Natural killer cell treated with Interleukin-12 subunit alpha and Interleukin-12 subunit beta and Interleukin-15 and Interleukin-18, amount 100 ng/mL, for 72 hours (primary cell): ENCODE measurements at places on chromosomes 11 and 22. TPM values are rescaled to one million over a fixed set of nuclear protein-coding genes. Genes with fewer than 3 reads are reported as not detected.

The SCT gene
- total RNA-seq, result not detected

The OR8I2 gene
- not detected for total RNA-seq

The SUN2 gene
- total RNA-seq, result 203 TPM

The BATF2 gene
- total RNA-seq, result not detected

The DNAJB7 gene
- not detected for total RNA-seq

The IL18BP gene
- total RNA-seq, result 16.5 TPM

The SCARF2 gene
- not detected for total RNA-seq

- no peak for DNase-seq
These were observed 100.3 kb upstream of the TEAD1 start for GRCh38 chr11:12573707-12574485.

- DNase-seq, result no peak
These were observed 18.1 kb upstream of the TSPAN18 start for GRCh38 chr11:44708523-44709280.

DNA sequence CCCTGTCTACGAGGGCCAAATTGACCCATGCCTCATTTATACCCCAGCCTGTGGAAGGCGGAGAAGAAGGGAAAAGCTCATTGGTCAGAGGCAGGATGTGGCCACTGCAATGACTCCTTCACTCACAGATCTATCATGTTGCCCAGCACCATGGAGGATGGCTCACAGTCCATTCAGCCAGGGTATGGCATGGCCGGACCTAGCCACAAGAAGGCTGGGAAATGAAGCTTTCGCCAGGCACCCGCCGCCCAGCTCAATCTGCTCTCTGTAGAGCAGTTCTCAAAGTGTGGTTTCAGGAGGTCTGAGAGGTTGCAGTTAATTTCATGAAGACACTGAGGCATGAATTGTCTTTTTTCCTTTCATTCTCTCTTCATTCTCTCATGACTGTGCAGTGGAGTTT, 40.6 kb upstream of the LINC01488 start:
- DNase-seq, result no peak

GRCh38 chr22:19811211-19811621, 43.5 kb downstream of the GNB1L start:
- DNase-seq, result no peak

DNA sequence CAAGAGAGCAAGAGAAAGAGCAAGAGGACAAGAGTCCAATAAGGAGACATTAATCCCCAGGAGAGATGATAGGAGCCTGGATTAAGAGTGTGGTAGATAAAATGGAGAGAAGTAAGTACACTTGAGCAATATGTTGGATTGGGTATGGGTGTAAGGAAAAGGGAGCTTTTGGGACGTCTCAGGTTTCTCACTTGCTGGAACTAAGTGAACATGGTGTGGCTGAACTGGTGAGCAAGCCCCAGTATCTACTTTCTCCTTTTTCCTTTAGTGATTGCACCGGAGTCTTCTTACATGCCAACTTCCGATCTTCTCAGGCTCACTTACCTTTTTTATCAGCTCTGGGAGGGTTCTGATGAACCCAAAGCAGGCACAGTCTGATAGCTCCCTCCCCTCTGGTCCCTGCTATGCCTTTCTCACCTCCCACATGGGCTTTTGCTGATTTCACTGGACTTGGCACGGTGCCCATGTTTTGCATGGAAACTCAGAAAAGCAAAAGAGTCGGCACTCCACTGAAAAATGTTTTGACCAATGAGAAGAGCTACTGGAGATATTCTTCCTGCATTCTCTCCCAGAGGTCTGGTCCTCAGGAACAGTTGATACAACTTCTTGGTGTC, 14.5 kb upstream of the APLNR start:
- no peak for DNase-seq

GRCh38 chr22:27331526-27332281, 469.9 kb downstream of the MN1 start:
- no peak for DNase-seq

DNA sequence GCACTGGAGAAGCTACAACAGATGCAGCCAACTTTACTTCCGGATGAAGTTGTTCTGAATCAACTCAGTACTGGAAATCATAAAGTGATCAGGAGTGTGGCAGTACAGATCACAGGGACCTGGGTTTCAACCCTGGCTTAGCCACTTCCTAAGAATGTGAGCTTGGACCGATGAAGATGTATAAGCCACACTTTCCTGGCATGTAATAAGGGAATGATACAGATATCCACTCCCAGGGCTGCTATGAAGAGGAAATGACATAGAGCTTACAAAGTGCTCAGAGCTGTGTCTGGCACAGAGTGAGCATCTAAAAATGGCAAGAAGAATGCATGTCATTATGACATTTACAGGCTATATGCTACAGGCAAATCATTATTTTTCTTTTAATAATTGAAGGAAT, 378.7 kb downstream of the NTM start:
- DNase-seq, result no peak

- DNase-seq, result no peak
These were observed 58.4 kb downstream of the RTL6 start for GRCh38 chr22:44439356-44440223.

- DNase-seq, result no peak
These were observed 69.1 kb downstream of the CTTN start for GRCh38 chr11:70467201-70468085.

- DNase-seq, result no peak
These were observed 25.8 kb downstream of the LAYN start for GRCh38 chr11:111566324-111566723.

- DNase-seq, result no peak
These were observed 33.6 kb downstream of the MAP6 start for GRCh38 chr11:75635066-75635862.

DNA sequence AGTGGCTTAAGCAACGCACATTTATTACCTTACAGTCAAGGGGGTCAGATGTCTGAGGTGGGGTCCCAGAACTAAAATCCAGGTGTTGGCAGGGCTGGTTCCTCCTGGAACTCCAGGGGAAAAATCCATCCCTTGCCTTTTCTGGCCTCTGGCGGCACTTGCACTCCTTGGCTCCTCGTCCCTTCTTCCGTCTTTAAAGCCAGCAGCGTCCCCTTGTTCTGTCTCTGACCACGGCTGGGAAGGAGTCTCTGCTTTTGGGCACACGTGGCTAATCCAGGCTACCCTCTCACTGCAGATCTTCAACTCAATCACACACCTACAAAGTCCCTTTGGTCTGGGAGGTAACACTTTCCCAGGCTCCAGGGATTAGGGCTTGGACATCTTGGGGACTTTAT, 73.5 kb upstream of the WNT7B start:
- no peak for DNase-seq

GRCh38 chr11:95293116-95293515, 62.1 kb upstream of the SESN3 start:
- DNase-seq, result no peak

GRCh38 chr22:47605441-47605840, 843.0 kb downstream of the TBC1D22A start:
- no peak for DNase-seq

GRCh38 chr11:118263695-118264568, at the start of gene MPZL2:
TSS of gene MPZL2 (minus strand) at chr11:118264297. CDS start at chr11:118264153, 144 bp downstream.
- DNase-seq, result no peak

DNA sequence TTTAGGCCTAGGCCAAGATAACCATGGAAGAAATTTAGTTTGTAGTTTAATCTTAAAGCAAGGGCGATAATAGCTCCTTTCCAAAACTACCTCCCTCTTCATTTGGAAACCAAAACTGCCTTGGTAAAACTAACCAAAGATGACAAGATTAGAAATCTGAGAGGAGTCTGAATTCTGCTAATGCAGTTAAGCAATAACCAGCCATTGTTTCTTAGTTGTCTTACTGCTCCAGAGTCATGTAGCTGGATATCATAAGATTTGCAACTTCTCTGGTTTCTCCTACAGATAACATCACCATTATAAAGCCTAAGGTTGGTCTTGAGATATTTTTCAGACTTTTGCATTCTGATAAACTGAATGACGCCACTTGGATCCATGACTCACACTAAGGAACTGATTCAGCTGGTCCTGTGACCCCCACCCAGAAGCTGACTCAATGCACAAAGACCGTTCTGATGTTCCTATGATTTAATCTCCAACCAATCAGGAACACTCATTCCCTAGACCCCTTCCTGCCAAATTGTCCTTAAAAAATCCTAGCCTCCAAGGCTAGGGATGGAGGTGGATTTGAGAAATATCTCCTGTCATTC, 200.8 kb downstream of the LUZP2 start:
- DNase-seq, result no peak
